ENCODE measurements at places on chromosomes 3 and 15. TPM values are rescaled to one million over a fixed set of nuclear protein-coding genes. Genes with fewer than 3 reads are reported as not detected.

DNA sequence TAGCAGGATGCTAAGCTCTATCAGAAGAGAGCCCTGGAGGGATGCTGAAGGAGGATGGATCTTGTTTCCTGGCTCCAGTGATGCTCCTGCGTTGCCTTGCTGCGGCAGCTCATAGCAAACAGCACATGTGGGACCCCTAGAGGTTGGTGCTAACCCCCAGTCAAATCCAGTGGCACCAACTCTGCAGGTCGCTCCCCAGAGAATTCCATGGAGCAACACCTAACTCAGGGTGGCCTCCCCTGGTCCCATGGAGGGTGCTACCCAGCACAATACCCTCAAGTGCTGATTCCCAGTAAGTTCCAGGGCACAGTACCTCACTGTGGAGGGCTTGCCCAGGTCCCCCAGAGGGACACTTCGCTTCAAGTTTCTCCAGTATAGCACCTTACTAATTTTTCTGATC lies 231.2 kb downstream of the NEK10 start:
- no peak for DNase-seq

- no peak for DNase-seq
Observed at GRCh38 chr3:132351222-132351806, 34.1 kb downstream of the ACP3 start.

- DNase-seq = no peak
Observed at GRCh38 chr3:124597273-124597672, 133.0 kb upstream of the UMPS start.

The SEMA5B gene
- 4.9 TPM for total RNA-seq

- no peak for DNase-seq
Observed at GRCh38 chr3:143483214-143483613, 363.6 kb downstream of the CHST2 start.

DNA sequence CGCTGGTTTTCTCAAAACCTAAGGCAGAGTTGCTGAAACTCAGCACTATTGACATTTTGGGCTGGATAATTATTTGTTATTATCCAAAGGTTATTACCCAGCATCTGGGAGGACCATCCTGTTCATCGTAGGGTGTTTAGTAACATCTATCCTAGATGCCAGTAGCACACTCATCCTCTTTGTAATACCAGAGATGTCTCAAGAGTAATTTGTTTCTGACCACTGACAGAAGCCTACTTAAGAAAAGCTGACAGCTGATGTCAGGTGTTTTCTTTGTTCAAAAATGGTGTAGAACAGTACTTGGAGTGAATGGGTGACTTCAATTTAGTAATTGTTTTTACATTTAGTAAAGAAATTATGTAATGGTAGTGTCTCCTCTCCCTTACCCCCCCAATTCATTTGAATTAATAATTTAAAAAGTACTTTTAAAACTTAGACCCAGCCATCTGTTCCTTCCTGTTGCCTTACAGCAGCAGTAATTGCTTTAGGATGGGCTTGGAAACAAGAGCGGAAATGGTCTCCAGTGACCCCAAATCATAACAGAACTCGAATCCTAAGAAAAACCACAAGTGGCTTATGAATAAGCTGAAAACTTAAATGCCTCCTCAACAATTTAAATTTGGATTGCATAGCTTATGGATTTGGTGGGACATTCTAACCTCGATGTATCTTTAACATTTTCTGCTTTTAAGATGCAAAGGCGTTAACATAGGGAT lies 105.4 kb downstream of the PTPRG start:
- DNase-seq = no peak

The MKRN2OS gene
- total RNA-seq = not detected

DNA sequence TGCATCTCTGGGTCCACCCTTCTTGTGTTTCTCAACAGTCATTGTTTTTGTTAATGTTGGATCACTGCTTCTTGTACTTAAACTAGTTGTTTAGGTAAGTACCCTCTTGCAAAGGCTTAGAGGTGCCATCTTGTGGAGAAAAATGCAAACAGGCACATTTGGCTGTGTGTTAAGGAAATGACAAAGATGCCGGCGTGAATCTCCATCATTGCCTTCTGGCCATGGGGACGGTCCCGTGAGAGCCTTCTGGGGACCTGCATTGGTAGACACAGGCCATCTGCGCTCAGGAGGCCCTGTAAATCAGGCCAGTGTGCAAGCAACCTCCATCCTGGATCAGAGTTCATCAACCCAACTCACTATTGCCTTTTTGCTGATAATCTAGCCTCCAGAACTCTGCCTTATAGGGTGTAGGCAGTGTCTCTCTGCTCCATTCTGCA lies 158.6 kb upstream of the NR2E3 start:
- no peak for DNase-seq

The ADPGK gene
- 46.9 TPM for total RNA-seq

- no peak for DNase-seq
Observed at GRCh38 chr3:12237912-12238650, 50.8 kb upstream of the PPARG start.

GRCh38 chr3:67311440-67311839 lies 313.3 kb downstream of the KBTBD8 start:
- DNase-seq = no peak
